ENCODE measurements at places on chromosomes 2 and 18. TPM values are rescaled to one million over a fixed set of nuclear protein-coding genes. Genes with fewer than 3 reads are reported as not detected.

GRCh38 chr2:120783371-120783791 lies 47.7 kb downstream of the GLI2 start:
- H3K4me3 ChIP-seq, result no peak overlapping the region
- no peak overlapping the region for H3K27ac ChIP-seq
- peaks cover 9% of the 10 kb centered on the region for H3K4me1 ChIP-seq
- no peak for DNase-seq
- H3K36me3 ChIP-seq, result no peaks in the 10 kb centered on the region

Gene STPG4
- not detected for total RNA-seq

DNA sequence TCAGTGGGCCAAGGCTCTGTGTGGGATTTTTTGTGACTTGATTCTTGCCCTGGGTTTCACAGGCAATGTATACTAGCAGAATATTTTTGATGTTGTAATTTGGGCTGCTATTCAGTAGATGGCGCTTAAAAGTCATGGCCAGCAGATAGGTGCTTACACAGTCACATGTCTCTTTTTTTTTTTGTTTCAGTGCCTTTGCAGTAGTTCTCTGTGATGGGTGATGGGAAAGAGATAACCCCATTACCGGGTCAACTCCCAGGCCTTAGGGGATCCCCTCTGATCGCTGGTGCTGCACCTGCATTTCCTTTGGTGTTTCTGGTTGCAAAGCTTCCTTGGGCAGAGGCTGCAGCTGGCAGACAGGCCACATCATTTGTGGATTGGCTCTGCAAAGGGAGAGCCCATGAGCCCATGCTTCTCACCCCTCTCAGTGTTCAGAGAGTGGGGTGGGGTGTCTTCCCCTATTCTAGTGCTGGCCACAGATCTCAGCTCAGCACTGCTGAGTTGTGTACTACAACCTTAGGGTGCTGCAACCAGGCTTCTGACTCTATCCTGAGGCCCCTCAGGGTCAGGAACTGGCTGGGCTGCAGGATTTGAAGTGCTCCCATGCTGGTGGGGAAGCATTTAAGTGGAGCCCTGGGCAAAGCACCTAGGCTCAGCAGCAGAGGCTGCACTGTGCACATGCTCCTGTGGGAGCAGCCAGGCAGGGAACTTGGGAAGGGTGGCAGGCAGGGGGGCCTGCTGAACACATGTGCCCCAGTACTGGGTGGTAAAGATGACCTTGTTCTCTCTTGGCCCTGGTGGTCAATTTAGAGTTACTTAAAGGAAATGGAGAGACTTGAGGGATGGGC lies 219.8 kb upstream of the SPHKAP start:
- no peaks in the 10 kb centered on the region for H3K27me3 ChIP-seq
- no peaks in the 10 kb centered on the region for H3K36me3 ChIP-seq
- no peak overlapping the region for H3K4me3 ChIP-seq
- DNase-seq, result no peak

DNA sequence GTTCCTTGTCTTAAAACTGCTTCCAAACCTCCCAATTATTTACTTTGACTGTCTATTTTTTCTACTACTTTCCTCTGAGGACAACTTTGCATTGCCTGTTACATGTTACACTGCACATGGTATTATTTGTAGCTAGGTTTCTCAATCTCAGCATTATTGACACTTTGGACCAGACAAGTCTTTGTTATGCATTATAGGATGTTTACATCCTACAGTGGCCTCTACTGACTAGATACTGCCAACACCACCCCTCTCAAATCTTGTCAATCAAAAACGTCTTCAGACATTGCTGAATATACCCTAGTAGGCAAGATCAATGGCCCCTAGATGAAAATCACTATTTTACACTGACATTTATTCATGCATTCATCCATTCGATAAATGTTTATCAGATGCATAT lies 129.6 kb upstream of the DNAJC10 start:
- DNase-seq, result no peak
- no peaks in the 10 kb centered on the region for H3K4me1 ChIP-seq
- no peaks in the 10 kb centered on the region for H3K27me3 ChIP-seq
- H3K27ac ChIP-seq, result no peak overlapping the region
- H3K4me3 ChIP-seq, result no peak overlapping the region

Gene NAGK
- 74.5 TPM for total RNA-seq

Gene PFN4
- not detected for total RNA-seq

DNA sequence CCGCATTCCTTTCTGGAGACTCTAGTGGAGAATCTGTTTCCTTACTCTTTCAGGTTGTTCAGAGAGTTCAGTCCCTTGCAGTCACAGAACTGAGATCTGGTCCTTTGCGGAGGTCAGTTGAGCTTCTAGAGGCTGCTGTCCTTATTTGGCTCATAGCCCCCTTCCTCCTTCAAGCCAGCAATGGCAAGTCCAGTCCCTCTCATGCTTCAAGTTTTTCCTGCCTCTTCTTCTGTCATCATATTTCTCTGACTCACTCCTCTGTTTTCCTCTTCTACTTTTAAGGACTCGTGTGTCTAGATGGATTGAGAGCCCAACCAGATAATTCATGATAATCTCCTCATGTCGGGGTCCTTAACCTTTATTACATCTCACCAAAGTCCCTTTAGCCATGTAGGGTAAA lies 173.5 kb upstream of the FOSL2 start:
- no peak overlapping the region for H3K4me3 ChIP-seq
- no peaks in the 10 kb centered on the region for H3K4me1 ChIP-seq
- H3K36me3 ChIP-seq, result no peaks in the 10 kb centered on the region
- no peak overlapping the region for H3K27ac ChIP-seq
- no peaks in the 10 kb centered on the region for H3K27me3 ChIP-seq

GRCh38 chr18:71831039-71831438 lies 713.1 kb downstream of the CBLN2 start:
- no peak overlapping the region for H3K4me3 ChIP-seq
- no peaks in the 10 kb centered on the region for H3K36me3 ChIP-seq
- H3K27ac ChIP-seq, result no peak overlapping the region
- DNase-seq, result no peak
- H3K27me3 ChIP-seq, result no peaks in the 10 kb centered on the region

Gene IFT172
- total RNA-seq, result 113 TPM

Gene FEV
- total RNA-seq, result 8.2 TPM

Gene VIT
- 1.4 TPM for total RNA-seq

- no peak overlapping the region for H3K4me3 ChIP-seq
- no peaks in the 10 kb centered on the region for H3K27me3 ChIP-seq
- peaks cover 3% of the 10 kb centered on the region for H3K4me1 ChIP-seq
- H3K27ac ChIP-seq, result no peak overlapping the region
- DNase-seq, result no peak
These were observed 21.9 kb upstream of the PTMA start for GRCh38 chr2:231686192-231687100.

DNA sequence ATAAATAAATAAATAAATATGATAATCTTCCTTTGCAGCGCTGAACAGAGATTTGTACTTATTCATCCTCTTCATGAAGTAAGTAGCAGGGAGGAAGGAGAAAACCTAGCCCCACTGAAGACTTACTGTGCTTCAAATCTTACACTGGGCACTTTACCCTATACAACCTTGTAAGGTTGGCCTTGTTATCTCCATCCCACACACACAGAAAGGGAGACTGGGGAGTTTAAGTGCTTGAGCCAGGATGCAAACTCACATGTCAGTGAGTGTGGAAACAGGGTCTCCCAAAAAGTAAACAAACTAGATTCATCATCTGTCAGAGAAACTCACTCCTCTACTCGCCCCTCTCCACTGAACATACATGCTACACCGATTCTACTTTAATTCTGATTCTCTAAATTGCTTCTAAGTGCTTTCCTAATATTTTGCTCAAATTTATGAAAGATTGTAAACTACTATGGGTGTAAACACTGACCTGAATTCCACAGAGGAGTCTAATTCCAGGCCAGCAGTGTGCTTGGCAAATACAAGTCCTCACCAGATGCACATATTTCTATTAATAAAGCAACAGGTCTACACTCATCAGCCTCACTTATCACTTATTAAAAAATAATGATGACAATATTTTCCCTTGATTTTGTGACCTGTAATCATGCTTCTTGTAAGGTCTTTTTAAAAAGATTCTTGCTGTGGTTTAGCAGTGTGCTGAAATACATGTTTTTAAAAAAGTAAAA lies 155.5 kb downstream of the TCF4 start:
- no peaks in the 10 kb centered on the region for H3K4me1 ChIP-seq
- H3K36me3 ChIP-seq, result no peaks in the 10 kb centered on the region
- H3K4me3 ChIP-seq, result no peak overlapping the region
- DNase-seq, result no peak
- no peaks in the 10 kb centered on the region for H3K27me3 ChIP-seq

- no peaks in the 10 kb centered on the region for H3K4me1 ChIP-seq
- no peak overlapping the region for H3K4me3 ChIP-seq
- no peak for DNase-seq
- no peaks in the 10 kb centered on the region for H3K27me3 ChIP-seq
These were observed 457.2 kb downstream of the STK39 start for GRCh38 chr2:167790189-167790588.

Gene CENPO
- total RNA-seq, result 6.0 TPM

Measured in transverse colon (tissue), 4 donors.